ENCODE measurements at places on chromosomes 13 and 19.

DNA sequence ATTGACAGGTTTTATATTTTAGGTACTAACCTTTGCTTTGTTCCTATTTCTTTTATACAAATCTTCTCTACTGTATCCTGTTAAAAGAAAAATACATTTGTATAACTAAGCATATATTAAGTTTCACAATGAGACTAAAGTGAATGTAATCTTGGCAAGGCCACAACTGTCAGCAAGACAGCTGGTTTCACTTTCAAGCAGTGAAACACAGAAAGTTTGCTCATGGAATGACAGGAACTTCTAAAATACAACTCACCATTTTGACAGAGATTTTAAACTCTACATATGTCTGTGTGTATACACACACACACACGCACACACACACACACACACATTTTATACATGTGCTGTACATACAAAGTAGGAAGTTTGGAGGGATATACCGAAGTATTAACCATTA is 53.3 kb downstream of the PARP4 start:
- DNase-seq: no peak

- no peak for DNase-seq
Measured at GRCh38 chr19:31294189-31294588, 55.0 kb downstream of the TSHZ3 start.

GRCh38 chr13:75986818-75987217 is 350.7 kb downstream of the LMO7 start:
- DNase-seq: no peak

- no peak for DNase-seq
Measured at GRCh38 chr19:45340232-45340898, at the start of gene KLC3. Gene KLC3 (plus strand): TSS chr19:45340750. CDS start chr19:45345542, 4,792 bp downstream.

- DNase-seq: no peak
Measured at GRCh38 chr19:47110521-47111005, 3.0 kb downstream of the ZC3H4 start.

- no peak for DNase-seq
Measured at GRCh38 chr13:29954082-29955028, 103.9 kb upstream of the UBL3 start.

GRCh38 chr19:39810424-39810823 is 23.5 kb downstream of the DYRK1B start:
- DNase-seq: no peak

DNA sequence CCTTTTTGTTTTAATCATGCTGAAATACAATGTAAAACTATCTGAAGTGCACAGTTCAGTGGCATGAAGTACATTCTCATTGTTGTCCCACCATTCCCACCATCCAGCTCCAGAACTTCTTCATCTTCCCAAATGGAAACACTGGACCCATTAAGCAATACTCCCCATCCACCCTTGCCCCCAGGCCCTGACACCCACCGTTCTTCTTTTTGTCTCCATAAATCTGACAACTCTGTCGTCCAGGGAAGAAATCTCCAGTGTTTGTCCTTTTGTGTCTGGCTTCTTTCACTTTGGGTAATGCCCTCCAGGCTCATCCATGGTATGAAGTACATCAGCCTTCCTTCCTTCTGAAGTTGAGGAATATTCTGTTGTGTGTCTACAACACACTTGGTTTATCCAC is 2.6 kb upstream of the SLC15A1 start:
- DNase-seq: no peak

DNA sequence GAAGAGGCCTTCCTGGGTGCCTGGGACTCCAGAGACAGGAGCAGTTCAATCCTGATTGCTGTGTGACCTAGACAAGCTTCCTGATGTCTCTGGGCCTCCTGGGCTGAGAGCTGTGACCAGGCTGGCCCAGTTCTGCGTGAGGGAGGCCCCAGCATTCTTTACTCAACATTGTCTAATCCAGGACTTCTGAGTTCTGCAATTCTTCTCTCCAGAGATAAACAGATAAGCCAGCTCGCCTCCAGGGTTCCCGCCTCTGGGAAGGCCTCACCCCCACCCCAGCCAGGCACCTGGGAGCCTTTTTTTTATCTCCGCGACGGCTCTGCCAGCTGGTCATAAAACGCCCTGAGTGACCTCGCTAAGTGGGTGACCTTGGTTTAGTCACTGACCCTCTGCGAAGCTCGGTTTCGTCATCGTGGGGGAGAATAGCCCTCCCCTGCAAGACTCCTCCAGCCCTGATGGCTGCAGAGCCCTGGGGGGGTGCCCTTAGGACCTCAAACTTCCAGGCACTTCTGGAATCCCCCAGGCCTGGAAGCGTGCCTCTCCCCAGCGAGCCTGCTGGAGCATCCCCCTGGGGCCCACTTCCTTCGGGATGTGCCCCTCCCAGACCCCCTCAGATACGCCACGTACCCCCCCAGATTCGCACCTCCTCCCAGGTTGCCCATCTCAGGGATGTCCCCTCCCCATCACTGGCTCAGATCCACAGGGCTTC is 1.9 kb downstream of the SULT2B1 start:
- no peak for DNase-seq

- no peak for DNase-seq
Measured at GRCh38 chr13:113898391-113898790, 34.5 kb upstream of the GAS6 start.

DNA sequence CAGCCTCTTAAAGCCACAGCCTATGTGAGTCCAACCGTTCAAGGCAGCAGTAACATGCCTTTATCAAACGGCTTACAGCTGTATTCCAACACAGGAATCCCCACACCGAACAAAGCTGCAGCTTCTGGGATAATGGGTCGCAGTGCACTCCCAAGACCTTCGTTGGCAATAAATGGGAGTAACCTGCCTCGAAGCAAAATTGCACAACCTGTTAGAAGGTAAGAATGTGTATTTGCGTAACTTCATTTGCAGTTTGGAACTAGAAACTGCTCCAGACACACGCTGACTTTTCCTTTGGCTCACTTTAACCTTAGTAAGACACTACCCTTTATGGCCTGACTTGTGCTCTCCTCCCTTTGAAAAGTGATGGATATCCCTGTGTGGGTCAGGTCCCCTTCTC is 63.4 kb downstream of the SLAIN1 start:
- DNase-seq: no peak

DNA sequence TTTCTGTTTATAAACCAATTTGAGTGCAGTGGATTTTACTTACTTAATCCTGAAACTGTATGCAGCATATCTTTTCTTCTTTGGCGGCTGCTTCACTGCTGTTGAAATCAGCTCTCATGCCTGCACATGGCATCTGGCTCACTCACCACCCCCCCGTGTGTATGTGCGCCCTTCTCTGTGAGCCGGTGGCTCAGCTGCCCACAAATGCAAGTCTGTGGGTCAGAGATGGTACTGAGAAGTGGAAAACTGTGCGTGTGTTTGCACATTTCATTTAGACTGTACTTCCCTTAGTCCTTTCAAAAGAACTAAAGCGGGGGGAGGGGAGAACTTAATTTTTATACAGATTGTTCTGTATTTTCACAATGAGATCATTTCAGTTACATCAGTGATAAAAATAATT is 307.6 kb downstream of the SHISA2 start:
- DNase-seq: no peak

- no peak for DNase-seq
Measured at GRCh38 chr13:73325723-73326558, 267.1 kb downstream of the KLF5 start.

- DNase-seq: peak; percentile 7
Measured at GRCh38 chr13:32426191-32426989, 1.5 kb downstream of the N4BP2L1 start.

DNA sequence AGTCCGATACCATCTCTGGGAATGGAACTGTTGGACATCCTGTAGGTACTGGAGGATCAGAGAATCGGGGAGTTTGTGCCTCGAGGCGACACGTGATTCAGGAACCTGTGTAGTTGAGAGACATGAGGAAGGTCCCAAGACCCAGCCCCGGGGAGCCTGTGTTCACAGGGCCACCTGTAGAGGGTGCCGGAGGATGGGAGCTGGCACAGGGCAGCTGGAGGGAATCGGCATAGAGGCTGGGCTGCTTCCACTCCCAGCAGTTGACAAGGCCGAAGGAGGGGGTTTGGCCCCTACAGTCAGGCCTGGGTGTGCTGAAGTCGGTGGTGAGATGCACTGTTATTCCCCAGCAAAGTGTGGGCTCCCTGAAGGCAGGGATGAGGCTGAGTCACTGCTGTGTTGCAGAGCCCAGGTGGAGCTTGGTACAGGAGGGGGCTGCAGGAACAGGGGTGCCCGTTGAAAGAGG is 2.5 kb upstream of the ISYNA1 start:
- DNase-seq: no peak

DNA sequence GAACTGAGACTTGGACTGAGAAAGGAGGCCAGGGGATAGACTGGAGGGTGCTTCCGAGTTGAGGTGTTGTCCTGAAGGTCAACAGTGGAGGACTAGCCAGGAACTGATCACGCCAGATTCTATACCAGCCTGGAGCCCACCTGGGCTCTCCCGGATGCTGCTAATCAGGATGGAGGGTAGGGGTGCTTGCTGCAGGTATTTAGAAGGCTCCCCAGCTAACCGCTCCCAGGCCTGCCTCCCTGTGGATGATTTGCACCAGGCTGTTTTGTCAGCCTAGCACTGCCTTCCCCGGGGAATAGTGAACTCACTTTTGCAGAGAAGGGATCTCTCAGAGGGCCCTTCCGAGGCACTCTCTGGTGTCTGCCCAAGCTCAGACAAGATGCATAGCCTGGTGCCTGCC is 60.5 kb upstream of the KCTD15 start:
- no peak for DNase-seq

GRCh38 chr13:37481885-37482227 is 116.7 kb downstream of the POSTN start:
- no peak for DNase-seq

GRCh38 chr19:38734426-38735256 is 9.6 kb downstream of the CAPN12 start:
- DNase-seq: no peak

DNA sequence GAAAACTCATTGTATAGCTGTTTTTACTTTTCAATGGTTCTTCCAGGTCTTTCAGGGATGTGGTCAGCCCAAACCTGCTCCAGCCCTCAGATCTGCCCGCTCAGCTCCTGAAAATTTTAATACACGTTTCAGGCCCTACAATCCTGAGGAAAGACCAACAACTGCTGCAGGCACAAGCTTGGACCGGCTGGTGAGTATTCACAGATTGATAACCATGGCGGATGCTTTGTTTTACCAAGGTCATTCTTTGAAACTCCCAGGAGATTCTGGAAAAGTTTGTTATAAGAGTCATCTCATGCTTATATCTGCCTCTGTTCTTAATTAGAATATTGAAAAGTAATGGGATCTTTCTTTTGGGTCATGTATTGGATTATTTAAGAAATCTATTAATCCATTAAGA is 173.5 kb downstream of the DCT start:
- DNase-seq: no peak

DNA sequence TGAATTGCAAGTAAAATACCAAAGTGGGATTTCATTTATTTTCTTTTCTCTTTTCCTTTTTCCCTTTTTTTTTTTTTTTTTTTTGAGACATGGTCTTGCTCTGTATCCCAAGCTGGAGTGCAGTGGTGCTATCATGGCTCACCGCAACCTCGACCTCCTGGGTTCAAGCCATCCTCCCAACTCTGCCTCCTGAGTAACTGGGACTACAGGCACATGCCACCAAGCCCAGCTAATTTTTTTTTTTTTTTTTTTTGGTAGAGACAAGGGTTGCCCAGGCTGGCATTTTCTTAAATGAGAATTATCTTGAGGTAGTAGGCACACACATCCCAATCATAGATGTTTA is 68.5 kb upstream of the GPR183 start:
- DNase-seq: no peak

DNA sequence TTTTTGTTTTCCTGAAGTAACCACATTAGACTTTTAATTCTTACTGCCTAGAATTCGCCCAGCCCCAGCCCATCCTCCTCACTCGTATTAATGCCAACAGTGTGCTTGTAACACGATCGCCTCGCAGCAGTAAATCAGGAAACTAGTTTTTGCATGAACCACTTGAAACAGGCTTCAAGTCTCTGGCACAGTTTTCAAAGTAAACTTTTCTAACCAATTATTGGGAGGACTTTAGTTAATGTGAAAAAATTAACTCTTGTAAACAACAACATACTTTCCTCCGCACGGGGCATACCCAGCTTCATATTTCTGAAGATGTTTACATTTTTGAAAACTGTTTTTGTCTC is 39.2 kb downstream of the TNFRSF19 start:
- DNase-seq: no peak

GRCh38 chr13:50796463-50796862 is 47.0 kb downstream of the DLEU7 start:
- no peak for DNase-seq

GRCh38 chr13:78020861-78021260 is 102.2 kb upstream of the EDNRB start:
- DNase-seq: no peak

- no peak for DNase-seq
Measured at GRCh38 chr13:109204252-109204651, 574.8 kb downstream of the MYO16 start.

GRCh38 chr13:110027470-110028240 is 241.3 kb upstream of the IRS2 start:
- no peak for DNase-seq

- no peak for DNase-seq
Measured at GRCh38 chr19:38055010-38055409, 148.0 kb downstream of the SIPA1L3 start.

DNA sequence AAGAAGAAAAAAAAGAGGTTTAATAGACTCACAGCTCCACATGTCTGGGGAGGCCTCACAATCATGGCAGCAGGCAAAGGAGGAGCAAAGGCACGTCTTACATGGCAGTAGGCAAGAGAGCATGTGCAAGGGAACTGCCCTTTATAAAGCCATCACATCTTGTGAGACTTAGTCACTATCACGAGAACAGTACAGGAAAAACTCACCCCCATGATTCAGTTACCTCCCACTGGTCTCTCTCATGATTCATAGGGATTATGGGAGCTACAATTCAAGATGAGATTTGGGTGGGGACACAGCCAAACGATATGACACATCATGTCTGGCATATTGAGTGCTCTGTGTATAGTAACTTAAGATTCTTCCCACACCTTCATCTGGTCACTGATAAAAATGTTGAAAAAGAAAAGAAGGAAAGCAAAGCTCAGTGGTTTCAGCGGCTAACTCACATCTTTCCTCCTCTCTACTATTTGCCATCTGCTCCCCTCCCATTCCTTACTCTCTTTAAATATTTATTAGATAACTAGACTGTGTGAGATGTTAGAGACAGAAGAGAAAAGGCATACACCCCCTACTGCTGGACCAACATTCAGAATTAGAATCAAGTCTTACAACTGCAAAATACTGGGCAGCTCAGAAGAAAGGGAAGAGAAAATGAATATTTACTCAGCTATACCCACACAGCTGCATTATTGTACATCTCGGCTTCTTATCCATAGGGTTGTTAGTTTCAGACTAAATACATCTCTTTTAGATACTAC is 60.1 kb upstream of the AKAP11 start:
- no peak for DNase-seq

GRCh38 chr13:112967686-112968379 is 1.2 kb upstream of the MCF2L start:
- no peak for DNase-seq

- DNase-seq: peak; percentile 75
Measured at GRCh38 chr13:74133657-74134201, 475 bp downstream of the KLF12 start.

- no peak for DNase-seq
Measured at GRCh38 chr19:33215438-33216197, 10.0 kb downstream of the SLC7A10 start.

All from stimulated activated CD8-positive, alpha-beta memory T cell treated with anti-CD3 and anti-CD28 coated beads, Interleukin-7, amount 100 ng/mL, for 1 hour (primary cell).